ENCODE measurements at places on chromosomes 12 and 14.

GRCh38 chr12:108326254-108326750 is 12.8 kb downstream of the CMKLR1 start:
- DNase-seq: no peak

DNA sequence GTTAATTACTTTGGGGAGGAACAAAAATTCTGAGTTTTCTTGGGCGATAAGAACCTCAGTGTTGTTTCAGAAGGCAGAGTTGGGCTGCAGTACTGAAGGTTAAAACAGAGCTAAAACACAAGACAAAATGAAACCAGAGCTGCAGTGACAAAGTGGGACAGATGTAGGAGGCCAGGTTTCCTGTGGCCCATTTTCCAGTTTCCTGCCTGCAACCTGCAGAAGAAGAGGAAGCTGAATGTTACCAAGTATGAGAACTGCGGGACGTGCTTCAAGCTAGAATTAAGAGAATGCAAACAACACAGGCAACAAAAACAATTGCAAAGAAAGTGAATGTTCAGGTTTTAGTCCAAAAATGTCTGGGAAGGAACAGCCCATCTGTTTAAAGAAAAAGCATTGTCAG is 17.8 kb downstream of the ELK3 start:
- DNase-seq: no peak

- peak; percentile 35 for DNase-seq
These were observed 316.4 kb downstream of the ZFP36L1 start for GRCh38 chr14:68476212-68477109.

DNA sequence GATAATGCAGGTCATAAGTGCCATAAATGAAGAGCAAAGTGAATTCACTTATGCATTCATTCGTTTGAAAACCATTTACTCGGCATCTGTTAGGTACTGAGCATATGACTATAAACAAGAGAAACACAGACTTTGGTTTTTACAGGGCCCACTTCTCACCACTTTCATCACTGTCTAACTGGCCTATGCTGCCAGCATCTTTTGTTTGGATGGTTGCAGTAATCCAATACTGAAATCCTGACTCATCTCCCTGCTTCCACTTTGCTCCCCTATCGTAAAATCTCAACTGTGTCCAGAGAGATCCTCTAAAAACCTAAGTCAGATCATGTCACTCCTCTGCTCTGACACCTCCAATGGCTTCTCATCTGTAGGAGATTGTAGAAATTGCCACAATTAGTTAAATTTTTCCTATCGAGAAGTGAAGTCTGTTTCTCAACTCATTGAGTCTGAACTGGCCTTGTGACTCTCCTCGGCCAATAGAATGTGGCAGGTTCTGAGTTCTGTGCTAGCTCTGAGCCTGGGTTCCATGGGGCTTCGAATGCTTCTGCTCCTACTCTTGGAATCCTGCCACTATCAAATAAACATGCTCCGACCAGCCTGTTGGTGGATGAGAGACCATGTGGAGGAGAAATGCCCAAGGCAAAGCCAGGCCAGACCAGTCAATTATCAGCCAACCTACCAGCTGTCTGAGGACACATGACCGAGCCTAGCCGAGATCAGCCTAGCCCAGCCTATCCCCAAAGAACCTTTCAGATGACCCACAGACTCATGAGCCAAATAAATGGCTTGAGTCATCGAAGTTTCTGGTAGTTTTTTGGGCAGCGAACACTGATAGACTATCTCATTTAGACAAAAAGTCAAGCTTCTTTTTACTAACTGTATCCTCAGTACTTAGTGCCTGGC is 2.2 kb upstream of the BATF start:
- no peak for DNase-seq

GRCh38 chr12:54708826-54709225 is 60.7 kb upstream of the DCD start:
- no peak for DNase-seq
